ENCODE measurements at places on chromosomes 4 and X. TPM values are rescaled to one million over a fixed set of nuclear protein-coding genes. Genes with fewer than 3 reads are reported as not detected.

The MED12 gene
- 19.0 TPM for total RNA-seq

The SLC16A2 gene
- total RNA-seq = 86.9 TPM

The CHRNA9 gene
- 2.8 TPM for total RNA-seq

The AFF1 gene
- total RNA-seq = 42.4 TPM

The RAB40A gene
- 0.10 TPM for total RNA-seq

- DNase-seq = no peak
These were observed 123.6 kb upstream of the MID1 start for GRCh38 chrX:10744007-10744406.

DNA sequence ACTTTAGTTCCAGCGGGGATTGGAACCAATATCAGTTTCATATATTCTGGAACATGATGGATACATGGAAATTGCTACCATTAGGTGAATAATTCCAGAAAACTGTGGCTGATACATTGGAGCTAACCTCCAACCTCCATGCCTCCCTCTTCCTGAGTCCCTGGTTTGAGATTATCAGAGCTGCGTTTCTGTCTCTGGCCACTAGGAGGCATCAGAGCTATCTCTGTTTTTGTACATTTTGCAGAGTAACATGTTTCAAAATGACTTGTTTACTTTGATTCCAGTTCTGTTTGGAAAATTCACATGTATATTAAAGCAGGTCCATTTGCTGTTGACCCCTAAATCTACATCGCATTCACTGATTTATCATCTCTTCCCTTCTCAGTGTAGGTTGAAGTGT, 2.4 kb upstream of the RAB40AL start:
- DNase-seq = peak; percentile 52

DNA sequence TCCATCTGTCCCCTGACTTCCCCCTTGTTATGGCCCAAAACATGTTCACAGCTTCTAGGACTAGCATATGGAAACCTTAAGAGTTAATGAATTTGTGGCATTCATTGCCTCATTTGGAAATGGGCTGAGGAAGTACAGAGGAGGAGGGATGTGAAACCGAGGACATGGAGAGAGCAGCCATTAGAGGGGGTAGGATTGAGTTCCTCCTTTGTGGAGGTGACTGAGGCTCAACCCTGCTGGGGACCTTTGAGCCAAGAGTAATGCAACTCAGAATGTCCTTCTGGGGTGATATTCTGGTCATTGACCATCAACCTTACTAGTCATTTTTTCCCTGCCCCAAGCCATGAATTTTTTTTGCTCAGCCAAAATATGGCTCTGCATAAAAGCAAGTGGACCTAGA, 109.4 kb downstream of the ZNF518B start:
- DNase-seq = no peak

DNA sequence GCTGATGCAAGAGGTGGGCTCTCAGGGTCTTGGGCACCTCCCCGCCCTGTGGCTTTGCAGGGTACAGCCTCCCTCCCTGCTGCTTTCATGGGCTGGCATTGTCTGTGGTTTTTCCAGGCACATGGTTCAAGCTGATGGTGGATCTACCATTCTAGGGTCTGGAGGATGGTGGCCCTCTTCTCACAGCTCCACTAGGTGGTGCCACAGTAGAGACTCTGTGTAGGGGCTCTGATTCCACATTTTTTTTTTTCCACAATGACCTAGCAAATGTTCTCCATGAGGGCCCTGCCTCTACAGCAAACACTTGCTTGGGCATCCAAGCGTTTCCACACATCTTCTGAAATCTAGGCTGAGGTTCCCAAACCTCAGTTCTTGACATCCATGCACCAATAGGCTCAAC, 657.9 kb upstream of the CT83 start:
- no peak for DNase-seq

DNA sequence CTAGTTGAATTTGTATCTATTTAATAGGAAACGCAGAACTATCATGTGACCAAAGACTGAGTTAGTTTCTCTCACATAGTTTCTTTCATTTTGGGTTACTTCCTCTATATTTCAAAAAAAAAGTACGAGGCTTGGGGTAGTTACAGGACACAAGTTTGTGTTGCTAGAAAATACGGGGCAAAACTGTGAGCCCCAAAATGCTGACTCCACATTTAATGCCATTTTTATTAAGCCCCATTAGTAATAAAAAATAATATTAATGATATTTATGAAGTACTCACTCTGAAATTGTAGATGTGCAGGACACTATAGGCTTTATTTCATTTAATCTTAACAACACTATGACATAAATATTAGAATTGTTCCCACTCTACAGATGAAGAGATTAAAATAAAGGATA, 268.6 kb downstream of the DTHD1 start:
- no peak for DNase-seq

DNA sequence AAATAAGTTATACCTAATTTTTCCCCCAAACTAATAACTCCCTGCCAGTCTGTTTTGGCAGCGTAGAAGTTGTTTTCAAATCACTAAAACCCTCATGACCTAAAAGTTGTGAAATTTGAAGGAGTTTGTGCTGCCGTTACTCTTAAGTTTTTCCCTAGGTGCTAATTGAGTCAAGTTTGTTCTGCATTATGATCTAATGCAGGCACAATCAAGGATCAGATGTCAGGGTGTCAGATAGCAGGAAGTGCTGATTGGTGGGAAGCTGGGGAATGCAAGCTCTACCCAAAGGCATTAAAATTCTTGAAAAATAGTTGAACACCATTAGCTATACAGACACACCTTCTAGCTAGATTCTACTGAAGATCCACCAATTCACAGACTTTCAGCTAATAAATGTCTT, 51.9 kb downstream of the ARX start:
- peak; percentile 26 for DNase-seq
